ENCODE measurements at places on chromosomes 1 and 21. TPM values are rescaled to one million over a fixed set of nuclear protein-coding genes. Genes with fewer than 3 reads are reported as not detected.

VWA5B1 gene
- 0.58 TPM for total RNA-seq

FCRL6 gene
- not detected for total RNA-seq

LRRC8B gene
- total RNA-seq = 7.0 TPM

CENPS gene
- 6.1 TPM for total RNA-seq

RAB42 gene
- 6.1 TPM for total RNA-seq

EDN2 gene
- total RNA-seq = 0.32 TPM

PTPN22 gene
- total RNA-seq = 2.3 TPM

CLEC20A gene
- 0.48 TPM for total RNA-seq

AKNAD1 gene
- 1.8 TPM for total RNA-seq

CATSPERE gene
- 5.5 TPM for total RNA-seq

GBP1 gene
- 68.6 TPM for total RNA-seq

PSRC1 gene
- total RNA-seq = 5.3 TPM

GJB4 gene
- total RNA-seq = 0.69 TPM

FUBP1 gene
- 315 TPM for total RNA-seq

ZNF683 gene
- not detected for total RNA-seq

ECM1 gene
- 8.7 TPM for total RNA-seq

EXTL2 gene
- total RNA-seq = 67.0 TPM

DHDDS gene
- 30.0 TPM for total RNA-seq

CYP2J2 gene
- total RNA-seq = 14.2 TPM

CAPN8 gene
- 1.6 TPM for total RNA-seq

PLEKHG5 gene
- total RNA-seq = 9.9 TPM

LHX8 gene
- 1.6 TPM for total RNA-seq

BSND gene
- not detected for total RNA-seq

NEK2 gene
- 13.1 TPM for total RNA-seq

APOBEC4 gene
- not detected for total RNA-seq

LCE1E gene
- not detected for total RNA-seq

LCE3D gene
- not detected for total RNA-seq

AVPR1B gene
- total RNA-seq = not detected

FMO4 gene
- 13.8 TPM for total RNA-seq

ZBTB21 gene
- 12.6 TPM for total RNA-seq

CLDN8 gene
- total RNA-seq = 1.6 TPM

TNN gene
- 2.2 TPM for total RNA-seq

Data from urinary bladder (tissue), 4 donors.